ENCODE measurements at places on chromosomes 12 and 14. TPM values are rescaled to one million over a fixed set of nuclear protein-coding genes. Genes with fewer than 3 reads are reported as not detected.

GRCh38 chr12:27772328-27773049, 7.5 kb upstream of the KLHL42 start:
- no peak for DNase-seq

DNA sequence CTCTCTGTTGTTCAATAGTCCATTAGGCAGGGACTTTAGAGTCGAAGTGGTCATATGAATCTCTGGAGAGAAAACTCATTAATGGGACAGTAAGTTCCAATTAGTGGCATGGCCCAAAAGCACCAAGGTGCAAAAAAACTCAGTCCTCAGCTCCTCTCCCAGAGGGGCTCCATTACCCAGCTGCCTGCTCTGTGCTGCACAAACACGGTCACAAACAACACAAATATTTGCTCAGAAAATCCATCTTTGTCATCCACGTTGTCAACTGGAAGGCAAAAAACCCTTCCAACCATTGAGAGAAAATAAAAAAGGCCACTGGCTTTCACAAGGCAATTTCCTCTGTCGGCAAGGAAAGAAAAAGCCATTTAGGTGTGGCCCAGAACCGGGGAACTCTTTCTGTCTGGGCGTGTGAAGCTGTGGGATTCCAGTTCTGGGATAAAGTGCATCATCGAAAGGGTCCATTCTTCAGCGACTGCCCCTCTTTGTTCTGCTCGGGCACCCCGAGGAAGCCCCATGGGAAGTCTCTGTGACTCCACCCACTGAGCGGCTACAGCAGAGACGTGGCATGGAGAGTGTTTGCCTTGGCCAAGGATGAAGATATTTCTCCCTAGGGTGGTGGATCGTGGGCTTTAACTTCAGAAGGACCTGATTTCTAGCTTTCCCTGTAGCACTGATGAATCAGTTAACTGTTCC, 137.6 kb downstream of the VRK1 start:
- no peak for DNase-seq

DNA sequence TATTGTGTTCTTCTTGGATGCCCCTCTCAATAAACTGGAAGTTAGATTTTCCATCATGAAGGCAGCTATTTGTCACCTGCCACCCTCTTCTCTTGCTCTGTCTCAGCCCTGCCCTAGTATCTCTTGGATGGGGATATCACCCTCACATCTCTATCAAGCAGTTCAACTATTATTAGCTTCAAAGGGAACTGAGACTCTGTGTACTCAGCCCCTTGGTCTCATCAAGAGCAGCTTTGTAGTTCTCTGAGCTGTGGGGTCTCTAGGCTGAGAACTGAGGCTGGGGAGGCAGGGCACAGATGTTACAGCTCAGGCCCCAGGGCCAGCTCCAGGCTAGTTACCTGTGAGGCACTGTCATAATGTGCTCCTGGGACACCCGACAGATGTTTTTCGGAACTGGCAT, 130.3 kb downstream of the DAD1 start:
- DNase-seq = no peak

OR4Q2 gene
- not detected for total RNA-seq

- no peak for DNase-seq
Measured at GRCh38 chr12:32005496-32006125, 46.4 kb downstream of the RESF1 start.
